ENCODE measurements at places on chromosomes 6 and 20.

DNA sequence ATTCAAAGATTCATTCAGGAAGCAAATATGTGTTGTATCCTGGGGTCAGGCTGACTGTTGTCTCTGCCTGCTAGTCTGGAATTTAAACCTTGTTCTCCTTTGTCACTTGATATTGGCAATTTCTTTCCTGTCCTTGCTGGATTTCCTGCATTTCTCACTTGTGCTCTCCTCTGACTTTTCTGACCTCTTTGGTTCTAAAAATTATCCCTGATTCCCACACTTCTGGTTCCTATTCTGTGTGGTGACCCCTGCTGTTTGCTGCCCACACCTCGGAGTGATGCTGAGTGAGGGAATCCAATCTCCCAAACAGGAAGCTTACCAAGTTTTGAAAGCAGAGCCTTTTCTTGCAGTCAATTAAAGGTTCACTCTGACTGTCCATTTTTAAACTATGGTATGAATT, 345.3 kb downstream of the CDKAL1 start:
- DNase-seq, result no peak

- no peak for DNase-seq
Observed at GRCh38 chr6:43243664-43244321, 512 bp downstream of the TTBK1 start.

DNA sequence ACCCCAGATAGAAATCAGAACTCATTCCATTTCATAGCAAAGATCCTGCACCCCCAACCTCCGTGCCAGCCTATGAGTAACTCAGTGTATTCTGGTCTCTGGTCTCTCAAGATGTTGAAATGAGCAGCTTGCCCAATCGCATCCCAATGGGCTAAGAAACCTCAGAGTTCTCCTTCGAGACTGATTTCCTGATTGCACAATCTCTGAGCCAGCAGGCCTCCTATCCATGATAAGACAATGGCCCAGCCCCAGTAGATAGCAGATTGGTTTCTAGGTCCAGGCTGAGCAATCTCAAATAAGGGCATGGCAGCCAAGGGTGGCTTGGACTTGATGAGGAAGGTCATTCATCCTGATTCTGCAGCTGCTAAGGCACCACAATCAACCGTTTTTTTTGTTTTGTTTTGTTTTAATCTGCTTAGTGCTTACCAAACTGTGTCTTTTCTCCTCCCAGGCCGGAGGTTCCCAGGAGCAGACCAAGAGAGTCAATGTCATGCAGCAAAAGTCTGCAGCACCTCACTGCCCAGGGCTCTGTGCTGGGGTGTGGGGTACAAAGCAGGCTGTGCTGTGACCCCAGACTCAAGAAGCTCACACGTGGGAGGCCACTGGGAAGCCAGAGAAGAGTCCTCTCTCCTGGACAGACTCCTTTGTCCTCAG, 125.1 kb upstream of the NXT1 start:
- DNase-seq, result no peak

DNA sequence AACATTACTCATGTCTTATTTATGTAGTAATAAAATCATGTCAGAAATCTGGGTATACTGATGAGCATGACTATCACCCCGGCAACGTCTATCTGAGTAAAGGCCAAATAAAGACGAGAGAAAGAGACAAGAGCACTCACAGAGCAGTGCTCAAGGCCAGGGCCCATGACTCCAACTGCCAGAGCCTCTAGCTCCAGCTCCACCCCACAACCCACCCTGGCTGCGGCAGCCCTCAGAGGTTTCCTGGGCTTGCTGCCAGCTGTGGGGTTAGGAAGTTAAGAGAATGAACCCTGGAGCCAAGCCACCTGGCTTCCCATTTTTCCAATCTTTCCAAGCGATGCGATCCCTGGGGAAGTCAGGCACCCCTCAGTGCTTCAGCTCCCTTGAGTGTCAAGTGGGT, 92.0 kb upstream of the PAX1 start:
- DNase-seq, result no peak

GRCh38 chr20:10078403-10078802, 43.6 kb downstream of the ANKEF1 start:
- DNase-seq, result no peak

All from stimulated activated CD8-positive, alpha-beta memory T cell treated with anti-CD3 and anti-CD28 coated beads, Interleukin-4, amount 100 ng/mL, for 24 hours (primary cell).